ENCODE measurements at places on chromosomes 3 and 15.

DNA sequence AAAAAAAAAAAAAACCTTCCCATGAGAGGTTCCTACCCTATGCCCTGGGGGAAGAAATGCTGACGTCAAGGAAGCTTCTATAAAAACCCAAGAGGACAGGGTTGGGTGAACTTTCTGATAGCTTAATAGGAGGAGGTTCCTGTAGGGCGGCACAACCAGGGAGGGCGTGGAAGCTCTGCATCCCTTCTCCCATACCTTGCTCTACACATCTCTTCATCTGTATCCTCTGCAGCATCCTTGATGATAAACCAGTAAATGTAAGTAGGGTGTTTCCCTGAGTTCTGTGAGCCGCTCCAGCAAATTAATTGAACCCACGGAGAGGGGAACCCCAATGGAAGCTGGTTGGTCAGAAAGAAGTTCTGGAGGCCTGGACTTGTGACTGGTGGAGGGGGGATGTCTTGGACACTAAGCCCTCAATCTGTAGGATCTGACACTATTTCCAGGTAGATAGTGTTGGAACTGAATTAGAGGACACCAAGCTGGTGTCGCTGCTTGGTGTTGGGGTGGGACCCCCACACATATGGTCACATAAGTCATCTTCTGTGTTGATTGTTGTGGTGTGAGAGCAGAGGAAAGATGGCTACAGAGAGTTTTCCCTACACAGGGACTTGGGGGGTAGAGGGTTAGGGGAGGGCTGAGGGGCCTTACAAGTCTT is 91.5 kb downstream of the ST6GAL1 start:
- no peak for DNase-seq

GRCh38 chr3:124529826-124530571 is 200.3 kb upstream of the UMPS start:
- DNase-seq: peak; percentile 36

DNA sequence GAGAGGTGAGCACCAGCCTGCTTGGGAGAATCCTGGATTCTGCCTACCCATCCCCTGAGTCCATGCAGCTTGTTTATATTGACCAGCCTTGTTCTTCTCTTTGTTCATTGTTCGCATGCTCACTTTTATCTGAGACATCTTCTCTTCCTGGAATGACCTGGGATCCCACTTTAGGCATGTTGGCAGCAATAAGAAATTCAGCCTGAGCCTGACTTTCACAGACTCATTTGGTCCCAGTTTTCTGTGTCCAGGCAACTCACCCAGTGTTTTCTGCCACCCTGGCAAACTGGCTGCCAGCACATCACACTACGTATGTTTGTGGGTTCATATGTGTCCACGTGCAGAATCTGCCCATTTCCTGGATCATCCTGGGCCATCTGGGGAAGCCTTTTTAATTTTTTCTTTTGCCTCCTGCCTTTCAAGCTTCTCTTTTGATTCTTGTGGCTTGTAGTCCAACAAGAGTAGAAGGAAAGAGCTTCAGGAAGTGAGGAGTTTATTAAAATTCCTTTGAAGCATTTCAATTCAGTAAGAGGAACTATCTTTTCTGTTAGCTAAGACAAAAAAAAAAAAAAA is 199.9 kb downstream of the FNDC3B start:
- DNase-seq: no peak

- DNase-seq: no peak
Observed at GRCh38 chr15:51022206-51022605, 72.5 kb downstream of the TNFAIP8L3 start.

DNA sequence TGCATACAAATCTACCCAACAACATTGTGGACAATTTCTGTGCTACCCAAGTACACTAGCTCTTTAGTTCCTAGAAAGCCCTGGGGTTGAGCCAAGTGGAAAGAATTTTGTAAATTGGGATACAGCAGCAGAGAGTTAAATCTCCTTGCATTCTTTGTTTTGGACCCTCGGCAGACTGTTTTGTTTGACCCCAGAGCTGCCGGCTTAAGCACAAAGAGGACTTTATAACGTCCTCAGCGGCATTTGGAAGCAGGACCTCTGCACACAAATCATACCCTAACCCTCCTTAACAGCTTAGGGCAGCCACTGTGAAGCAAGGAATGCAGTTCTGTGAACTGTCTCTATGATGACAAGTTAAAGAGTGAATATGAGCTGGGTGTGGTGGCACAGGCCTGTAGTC is 415.3 kb downstream of the CNTN4 start:
- DNase-seq: no peak

DNA sequence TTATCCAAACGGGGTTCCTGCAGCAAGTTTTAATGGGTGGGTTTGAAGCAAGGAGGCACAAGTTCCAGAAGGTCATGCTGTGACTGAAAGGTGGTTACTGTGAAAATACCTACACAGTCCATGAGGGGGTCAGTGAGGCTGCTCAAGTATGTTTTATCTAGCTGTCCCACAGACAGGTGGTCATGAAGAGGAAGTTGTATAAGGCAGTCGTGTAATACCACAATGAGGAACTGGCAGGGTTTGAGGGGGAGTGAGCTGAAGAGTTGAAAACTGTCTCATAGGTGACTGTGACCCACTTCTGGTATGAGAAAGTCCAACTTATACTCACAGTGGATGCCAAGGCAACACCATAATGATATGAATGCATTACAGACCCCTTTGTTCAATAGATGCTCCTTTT is 856.8 kb downstream of the OTOL1 start:
- no peak for DNase-seq

- DNase-seq: no peak
Observed at GRCh38 chr3:5051772-5052171, 70.3 kb upstream of the ARL8B start.

DNA sequence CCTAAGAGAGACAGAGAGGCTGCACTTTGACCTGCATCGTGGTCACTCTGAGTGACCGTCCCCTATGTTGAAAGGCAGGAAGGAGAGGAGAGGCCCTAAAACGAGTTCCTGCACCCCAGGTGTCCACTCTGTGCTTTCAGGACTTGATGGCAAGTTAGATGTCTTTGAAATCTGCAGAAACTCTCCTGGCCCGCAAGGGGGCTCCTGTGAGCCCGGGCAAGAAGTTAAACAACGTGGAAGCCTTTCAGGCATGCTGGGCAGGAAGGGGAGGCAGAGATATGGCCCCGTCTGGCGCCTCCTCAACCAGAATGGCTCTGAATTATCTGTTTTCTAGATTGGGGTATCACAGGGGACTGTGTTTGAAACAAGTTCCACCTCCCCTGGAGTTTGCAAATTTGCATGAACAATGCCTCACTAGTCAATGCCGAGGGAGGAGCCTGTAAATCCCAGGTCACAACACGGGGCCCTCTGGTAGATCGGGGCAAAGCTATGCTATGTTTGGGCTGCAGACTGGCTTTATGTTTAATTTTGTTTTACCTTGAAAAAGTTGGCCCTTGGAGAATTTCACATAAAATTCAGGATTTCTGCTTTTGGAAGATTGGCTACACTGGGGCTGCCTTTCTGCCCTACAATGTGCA is 9.8 kb downstream of the CTXND1 start:
- DNase-seq: peak; percentile 51

DNA sequence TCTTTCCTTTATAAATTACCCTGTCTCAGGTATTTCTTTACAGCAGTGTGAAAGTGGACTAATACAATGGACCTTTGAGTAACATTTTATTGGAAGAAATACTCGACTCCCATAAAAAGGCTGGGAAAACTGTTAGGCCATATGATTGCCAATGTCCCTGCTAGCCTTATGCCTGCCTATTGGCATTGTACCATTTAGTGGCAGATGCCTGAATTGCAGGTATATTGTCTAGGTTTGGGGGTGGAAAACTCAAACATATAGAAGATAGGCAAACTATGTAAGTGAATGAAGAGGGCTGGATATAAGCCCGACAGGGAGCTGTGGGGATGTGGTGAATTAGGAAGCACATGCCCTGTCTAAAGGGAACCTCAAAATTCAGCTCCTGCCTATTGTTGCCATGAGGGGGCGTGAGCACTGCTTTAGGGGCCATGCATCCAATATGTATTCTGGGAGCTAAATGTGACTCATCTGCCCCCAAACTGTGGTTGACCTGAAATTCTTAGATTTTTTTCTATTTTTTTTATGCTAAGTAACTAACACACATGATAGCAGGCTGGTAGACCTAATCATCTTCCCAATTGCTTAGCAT is 65.2 kb upstream of the TRA2B start:
- DNase-seq: peak; percentile 56

DNA sequence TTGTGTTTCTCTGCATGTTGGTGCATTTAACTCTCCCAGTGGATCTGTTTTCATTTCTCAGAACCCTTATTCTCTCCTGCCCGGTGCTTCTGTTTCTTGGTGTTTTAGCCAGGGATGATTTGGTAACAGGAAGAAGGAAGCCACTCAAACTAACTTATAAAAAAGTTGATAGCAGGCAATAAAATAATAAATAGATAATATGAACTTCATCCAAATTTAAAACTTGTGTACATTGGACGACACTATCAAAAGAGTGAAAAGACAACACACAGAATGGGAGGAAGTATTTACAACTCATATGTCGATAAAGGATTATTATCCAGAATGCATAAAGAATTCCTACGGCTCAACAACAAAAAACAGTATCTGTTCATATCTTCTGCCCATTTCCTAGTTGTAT is 37.3 kb upstream of the CHRNA7 start:
- no peak for DNase-seq

- DNase-seq: no peak
Observed at GRCh38 chr3:178353006-178353694, 183.1 kb upstream of the KCNMB2 start.

- no peak for DNase-seq
Observed at GRCh38 chr15:35003928-35004327, 15.8 kb upstream of the ZNF770 start.

GRCh38 chr3:169268286-169268776 is 395.2 kb downstream of the MECOM start:
- DNase-seq: no peak

- DNase-seq: peak; percentile 27
Observed at GRCh38 chr15:49045751-49046219, 461 bp downstream of the SECISBP2L start.

DNA sequence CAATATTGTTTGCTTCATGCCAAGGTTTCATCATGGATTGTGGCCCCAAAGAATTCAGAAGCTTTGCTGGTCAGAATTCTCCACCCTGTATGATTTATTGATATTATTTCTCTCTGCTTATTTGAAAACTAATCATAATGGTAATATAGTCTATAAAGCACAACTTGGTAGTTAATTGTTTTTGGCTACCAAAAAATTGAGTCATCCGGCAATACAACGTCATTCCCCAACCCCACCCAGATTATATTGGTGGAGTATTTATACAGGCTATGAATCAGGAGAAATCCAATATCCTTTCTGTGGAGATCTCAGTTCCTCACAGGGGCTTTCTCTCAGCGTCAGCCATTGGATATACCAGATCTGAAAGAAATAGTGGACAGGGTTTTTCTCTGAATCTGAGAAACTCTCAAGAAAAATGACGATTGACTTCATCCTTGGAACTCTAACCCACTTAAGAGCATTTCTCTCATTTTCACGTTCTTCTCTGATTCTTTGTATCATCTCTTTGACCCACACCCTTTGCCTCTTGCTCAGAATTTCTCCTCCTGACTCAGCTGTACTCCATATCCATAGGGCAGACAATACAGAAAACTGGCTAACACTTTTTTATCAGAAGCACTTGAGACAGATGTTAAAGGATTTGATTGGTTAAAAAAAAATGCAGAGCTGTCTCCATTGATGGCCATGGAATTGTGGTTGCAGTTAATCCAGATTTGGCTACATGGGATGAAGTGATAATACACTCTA is 1055.8 kb upstream of the CADM2 start:
- DNase-seq: no peak

- DNase-seq: no peak
Observed at GRCh38 chr3:15055019-15055557, 10.0 kb downstream of the MRPS25 start.

- DNase-seq: no peak
Observed at GRCh38 chr15:90915216-90915807, 12.2 kb downstream of the MAN2A2 start.

DNA sequence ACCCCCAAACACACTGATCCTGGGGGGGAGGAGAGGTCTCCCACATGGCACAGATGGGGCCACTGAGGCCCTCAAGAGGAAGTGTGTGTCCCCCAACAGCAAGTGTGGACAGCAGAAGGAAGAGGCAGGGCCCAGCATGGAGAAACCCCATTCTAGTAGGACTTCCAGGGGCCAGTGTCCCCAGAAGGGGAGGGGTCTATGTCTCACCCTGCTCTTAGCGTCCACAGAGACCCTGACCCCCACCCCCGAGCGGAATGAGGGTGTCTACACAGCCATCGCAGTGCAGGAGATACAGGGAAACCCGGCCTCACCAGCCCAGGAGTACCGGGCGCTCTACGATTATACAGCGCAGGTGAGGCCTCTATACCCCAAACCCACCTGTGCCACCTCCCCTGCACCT is 35.3 kb downstream of the TSPAN3 start:
- DNase-seq: no peak

- DNase-seq: peak; percentile 30
Observed at GRCh38 chr15:68730471-68730919, 90.2 kb downstream of the ANP32A start.

GRCh38 chr3:15152184-15152583 is 53.2 kb upstream of the RBSN start:
- no peak for DNase-seq

All from Daoy (cell line).